ENCODE measurements at places on chromosomes 1 and 21.

DNA sequence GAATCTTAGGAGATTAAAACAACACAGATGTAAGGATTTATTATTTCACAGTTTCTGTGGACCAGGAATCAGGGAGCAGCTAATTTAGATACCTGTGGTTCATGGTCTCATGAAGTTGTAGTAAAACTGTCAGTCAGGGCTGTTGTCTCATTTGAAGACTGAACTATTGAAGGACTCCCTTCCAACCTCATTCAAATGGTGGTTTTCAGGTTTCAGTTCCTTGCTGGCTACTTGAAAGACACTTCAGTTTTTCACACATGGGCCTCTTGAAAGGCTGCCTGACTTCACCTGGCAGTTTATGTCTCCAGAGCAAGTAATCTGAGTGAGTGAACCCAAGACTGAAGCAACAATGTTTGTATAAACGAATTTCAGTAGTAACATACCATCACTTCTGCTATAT, 915.9 kb downstream of the PLA2G4A start:
- DNase-seq: no peak

- no peak for DNase-seq
These were observed 448.3 kb downstream of the MATN1 start for GRCh38 chr1:30274976-30275621.

GRCh38 chr1:180574031-180574713, 15.4 kb downstream of the OVAAL start:
- no peak for DNase-seq

GRCh38 chr1:206957639-206958038, 11.4 kb upstream of the PIGR start:
- DNase-seq: no peak

DNA sequence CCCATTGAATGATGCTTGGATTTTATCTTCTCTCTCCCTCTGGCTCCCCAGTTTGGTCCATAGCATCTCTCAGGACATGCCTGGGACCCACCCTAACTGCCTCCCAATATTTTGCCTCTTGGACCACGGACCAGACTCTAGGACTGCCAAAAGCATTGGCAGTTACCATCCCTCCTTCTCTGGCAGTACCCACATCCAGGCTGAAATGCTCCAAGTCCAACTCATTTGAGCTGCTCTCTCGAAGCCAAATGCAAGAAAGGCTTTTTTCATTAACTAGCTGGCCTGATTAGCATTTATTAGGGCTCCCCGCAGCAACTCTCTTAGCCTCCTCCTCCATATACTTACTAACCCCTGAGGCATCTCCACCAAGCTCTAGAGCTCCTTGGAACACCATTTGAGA, 140.0 kb upstream of the GRIK3 start:
- DNase-seq: no peak

GRCh38 chr1:38201431-38201830, 154.8 kb upstream of the POU3F1 start:
- DNase-seq: no peak

GRCh38 chr21:43297391-43297981, 128.7 kb downstream of the CRYAA start:
- DNase-seq: no peak

DNA sequence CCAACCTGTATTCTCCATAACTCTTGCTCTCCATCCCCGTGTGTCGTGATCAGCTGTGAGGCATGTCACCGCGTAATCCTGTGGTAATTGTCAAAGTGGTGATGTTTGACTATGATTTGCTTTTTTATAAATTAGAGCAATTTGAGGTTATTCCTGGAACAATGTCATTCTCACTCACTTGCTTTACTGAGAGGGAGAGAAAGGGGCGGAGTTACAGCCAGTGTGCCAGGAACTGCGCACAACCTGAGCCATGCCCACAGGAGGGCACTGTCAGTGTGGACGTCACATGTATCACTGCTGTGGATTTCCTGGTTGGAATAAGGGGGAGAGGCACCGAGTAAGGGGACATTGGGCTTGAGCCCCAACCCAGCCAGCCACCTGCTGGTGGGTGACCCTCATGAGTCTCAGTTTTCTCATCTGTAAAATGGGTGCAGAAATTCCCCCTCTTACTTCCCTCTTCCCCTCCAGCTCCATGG, 6.9 kb downstream of the ADGRB2 start:
- DNase-seq: no peak

DNA sequence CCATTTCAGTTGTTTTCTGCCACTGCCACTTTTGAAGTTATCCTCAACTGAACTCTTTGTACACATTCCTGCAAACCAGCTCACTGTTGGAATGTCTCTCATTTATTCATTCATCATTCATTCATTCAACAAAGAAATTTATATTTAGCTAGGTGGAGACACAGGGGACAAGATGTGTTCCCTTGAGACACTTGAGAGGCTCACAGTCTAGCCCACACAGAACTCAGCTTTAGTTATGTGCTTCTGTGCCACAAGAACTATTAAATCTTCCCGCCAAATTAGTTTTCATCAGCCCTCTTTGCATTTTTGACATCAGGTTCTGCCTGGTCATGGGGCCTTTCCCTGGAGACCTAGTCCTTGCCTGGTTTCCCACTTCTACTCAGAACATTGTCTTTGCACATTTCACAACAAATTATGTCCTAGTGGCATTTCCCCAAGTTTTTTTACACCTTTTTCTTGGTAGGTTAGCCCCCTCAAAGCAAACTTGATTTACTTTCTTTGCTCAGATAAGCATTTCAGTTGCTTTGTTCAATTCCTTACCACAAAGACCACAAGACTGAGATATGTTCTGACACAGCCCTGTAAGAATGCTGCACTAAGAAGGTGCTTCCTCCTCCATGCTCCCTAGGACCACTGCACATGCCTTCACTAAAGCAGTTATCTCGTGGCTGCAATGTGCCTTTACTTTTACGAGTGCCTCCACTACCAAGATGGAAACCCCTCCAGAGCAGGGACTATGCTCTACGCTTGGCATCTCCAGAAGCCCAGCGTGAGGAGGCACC, 31.0 kb downstream of the ILDR2 start:
- DNase-seq: no peak

- no peak for DNase-seq
These were observed 11.2 kb upstream of the PLPP3 start for GRCh38 chr1:56590520-56591011.

GRCh38 chr1:40153073-40153770, 8.0 kb upstream of the RLF start:
- DNase-seq: no peak

- no peak for DNase-seq
These were observed 137.2 kb downstream of the KCTD3 start for GRCh38 chr1:215704089-215704860.

DNA sequence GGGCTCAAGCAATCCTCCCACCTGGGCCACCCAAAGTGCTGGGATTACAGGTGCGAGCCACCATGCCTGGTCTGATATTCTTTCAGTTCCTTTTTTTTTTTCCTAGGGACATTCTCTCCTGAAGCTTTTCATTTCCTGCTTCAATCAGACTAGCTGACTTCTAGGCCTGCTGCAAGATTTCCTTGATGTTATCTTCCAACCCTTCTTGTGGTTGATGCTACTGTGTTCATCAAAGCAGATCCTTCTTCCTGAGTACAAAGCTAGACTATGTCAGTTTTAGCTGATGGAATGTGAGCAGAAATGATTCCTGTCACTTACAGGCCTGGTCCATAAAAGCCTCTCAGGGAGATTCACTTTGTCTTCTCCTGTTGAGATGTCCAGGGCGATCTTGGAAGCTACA, 146.4 kb downstream of the CDC7 start:
- DNase-seq: no peak

- DNase-seq: no peak
These were observed 18.1 kb upstream of the PTPN14 start for GRCh38 chr1:214569357-214570004.

- no peak for DNase-seq
These were observed 20.2 kb upstream of the PLEKHG5 start for GRCh38 chr1:6511561-6512244.

- no peak for DNase-seq
These were observed 68.7 kb downstream of the DENND1B start for GRCh38 chr1:197706601-197707000.

- DNase-seq: no peak
These were observed 38.7 kb upstream of the BECN2 start for GRCh38 chr1:241918879-241919278.

DNA sequence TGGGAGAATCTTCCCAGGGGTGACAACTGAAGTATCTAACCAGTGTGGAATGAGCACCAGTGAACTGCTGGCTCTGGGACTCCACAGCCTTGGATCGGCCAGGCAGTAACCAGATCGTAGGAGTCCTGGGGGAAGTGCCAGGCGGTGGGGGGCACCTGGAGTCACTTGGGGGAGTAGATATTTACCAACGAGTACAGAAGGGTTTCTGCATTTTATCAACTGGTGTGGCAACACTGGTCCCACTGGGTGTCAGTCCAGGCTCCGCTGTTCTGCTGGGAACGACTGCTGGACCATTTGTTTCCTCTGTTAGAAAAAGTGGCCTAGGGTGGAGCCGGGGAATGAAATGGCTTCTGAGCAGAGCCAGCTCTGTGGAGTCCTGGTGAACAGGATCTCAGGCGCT, 14.4 kb downstream of the HEYL start:
- DNase-seq: no peak

GRCh38 chr1:182656842-182657397, 27.5 kb downstream of the RGS8 start:
- no peak for DNase-seq

DNA sequence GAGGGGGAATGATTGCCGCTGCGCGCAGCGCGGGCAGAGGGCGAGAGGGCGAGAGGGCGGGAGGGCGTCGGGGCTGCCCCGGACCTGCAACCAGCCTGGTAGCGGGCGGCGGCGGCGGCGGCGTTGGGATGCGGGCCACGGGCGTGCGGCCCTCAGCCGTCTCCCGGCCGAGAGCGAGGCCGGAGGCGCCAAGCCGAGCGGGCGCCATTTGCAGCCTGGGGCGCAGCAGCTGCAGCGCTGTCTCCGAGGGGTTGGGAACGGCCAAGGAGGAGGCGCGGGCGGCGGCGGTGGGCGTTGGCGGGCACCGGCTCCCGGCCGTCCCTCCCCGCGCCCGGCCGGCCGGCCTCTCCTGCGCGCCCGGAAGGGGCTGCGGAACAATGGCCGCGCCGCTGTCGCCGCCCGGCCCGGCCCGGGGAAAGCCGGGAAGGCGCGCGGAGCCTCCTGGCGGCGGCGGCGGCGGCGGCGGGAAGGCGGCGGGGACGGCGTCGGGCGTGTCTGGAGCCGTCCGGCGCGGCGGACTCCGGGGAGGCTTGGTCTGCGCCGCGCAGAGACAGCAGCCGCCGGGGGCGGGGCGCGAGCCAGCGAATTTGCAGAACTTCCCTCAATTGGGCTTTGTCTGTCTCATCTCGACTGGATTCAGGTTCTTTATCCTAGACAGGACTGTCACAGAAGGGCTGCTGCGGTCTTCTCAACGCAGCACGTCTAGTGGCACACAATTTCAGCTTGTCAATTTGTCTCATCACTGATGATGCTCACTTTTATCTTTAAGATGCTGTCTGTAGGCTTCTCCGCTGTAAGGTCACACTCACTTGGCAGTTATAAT, 35.7 kb downstream of the ZBTB8B start:
- DNase-seq: no peak

- DNase-seq: no peak
These were observed 412.2 kb downstream of the MATN1 start for GRCh38 chr1:30310966-30311742.

GRCh38 chr21:14438211-14438610, 55.3 kb upstream of the HSPA13 start:
- no peak for DNase-seq

GRCh38 chr1:221926441-221926840, 184.6 kb upstream of the DUSP10 start:
- no peak for DNase-seq
